Coronary artery (tissue), 2 donors: ENCODE measurements at places on chromosomes 11 and 22.
A peak's percentile ranks its signal among the peaks of the same experiment; 100 is the strongest.

GRCh38 chr11:64864473-64865285 lies 13.7 kb downstream of the EHD1 start:
- peak; percentile 97 for DNase-seq

GRCh38 chr22:48261706-48262105 lies 1499.3 kb downstream of the TBC1D22A start:
- no peak for DNase-seq

GRCh38 chr11:12319461-12319951 lies 57.9 kb upstream of the PARVA start:
- no peak for DNase-seq

- no peak for DNase-seq
These were observed 175.8 kb downstream of the MPPED1 start for GRCh38 chr22:43587574-43587973.

DNA sequence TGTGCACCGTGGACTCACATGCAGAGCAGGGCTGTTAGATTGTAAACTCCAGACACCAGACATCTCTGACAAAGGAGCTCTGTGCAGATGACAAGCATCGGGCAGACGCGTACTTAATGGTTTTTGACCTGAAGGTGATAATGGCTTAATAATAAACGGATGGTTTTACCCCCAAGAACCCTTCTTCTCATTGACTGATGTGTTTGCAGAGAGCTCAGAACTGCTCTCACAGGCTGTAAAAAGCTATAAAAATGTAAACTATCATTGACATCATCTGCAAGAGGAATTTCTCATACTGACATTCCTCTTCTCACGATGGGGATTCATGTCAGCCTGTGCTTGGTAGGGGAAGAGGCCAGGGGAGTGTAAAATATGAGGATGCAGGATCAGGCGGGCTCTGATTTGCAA lies 8.6 kb upstream of the ARHGAP8 start:
- no peak for DNase-seq

GRCh38 chr11:72251614-72252013 lies 7.6 kb upstream of the PHOX2A start:
- no peak for DNase-seq

DNA sequence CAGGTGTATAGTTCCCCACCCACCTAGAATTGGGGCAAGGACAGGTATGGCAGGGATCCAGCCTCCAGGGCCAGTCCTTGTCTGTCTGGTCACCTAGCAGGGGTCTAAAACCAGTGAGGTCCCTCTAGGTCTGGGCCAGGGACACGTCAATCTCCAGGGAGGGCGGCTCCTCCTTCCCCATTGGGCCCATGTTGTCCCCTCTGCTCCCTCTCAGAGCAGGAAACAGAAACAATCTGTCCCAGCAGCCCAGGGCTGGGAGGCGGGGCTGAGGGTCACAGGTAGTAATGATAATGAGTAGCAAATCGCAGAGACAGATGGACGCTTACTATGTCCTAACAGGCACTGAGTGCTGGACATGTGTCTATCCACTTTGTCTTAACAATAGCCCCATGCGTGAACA lies 22.8 kb upstream of the SYT7 start:
- no peak for DNase-seq

DNA sequence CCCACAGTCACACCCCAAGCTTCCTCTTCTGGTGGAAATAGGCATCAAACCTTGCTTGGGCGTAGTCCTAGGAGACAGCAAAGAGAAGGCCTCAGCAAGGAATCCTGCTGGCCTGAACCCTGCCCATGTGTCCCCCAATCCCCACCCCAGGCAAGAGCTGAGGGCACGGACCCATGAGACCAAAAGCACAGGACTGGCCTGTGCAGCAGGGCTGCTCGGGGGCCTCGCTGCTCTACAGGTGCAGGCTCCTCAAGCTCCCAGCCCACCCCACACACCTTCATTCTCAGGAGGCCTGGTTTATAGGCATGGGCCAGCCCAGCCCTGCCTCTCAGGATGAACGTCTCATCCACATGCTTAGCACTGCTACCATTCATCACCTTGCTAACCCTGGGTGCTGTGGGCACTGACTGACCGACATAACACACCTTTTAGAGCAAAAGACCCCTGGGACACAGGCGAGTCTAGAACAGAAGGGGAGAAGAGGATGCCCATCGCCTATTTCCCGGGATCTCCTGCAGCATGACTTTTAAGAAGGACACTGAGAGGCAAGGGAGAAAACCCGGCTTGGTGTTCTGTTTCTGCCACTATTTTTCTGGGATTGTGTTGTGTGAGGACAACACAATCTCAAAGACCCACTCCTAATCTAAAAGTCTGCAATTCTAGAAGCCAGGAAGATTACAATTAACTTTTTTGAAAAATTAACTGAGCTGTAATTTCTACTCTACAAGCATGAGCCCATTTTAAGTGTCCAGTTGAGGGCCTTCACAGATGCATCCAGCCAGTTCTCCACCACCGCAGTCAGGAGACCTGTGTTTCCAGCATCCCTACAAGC lies 15.4 kb downstream of the TCIRG1 start:
- DNase-seq, result no peak

DNA sequence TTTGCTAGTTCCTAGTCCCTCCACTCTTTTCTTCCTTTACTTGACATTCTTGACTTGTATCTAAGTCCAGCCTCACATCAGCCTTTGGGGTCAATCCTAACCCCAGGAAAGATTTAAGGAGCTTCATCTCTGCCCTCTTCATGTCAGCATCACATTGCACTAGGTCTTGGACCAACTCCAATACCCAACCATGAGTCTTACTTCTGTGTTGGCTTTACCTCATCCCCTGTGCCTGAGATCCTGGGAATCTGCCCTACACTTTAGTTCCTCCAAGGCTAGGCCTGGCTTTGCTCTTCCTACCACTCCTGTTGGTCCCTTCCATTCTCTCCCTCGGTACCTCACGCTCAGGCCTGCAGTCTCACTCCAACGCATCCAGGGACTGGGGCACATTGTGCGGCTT lies 117.0 kb downstream of the SLC1A2 start:
- DNase-seq, result no peak

- no peak for DNase-seq
These were observed 19.2 kb downstream of the EMID1 start for GRCh38 chr22:29224859-29225410.

DNA sequence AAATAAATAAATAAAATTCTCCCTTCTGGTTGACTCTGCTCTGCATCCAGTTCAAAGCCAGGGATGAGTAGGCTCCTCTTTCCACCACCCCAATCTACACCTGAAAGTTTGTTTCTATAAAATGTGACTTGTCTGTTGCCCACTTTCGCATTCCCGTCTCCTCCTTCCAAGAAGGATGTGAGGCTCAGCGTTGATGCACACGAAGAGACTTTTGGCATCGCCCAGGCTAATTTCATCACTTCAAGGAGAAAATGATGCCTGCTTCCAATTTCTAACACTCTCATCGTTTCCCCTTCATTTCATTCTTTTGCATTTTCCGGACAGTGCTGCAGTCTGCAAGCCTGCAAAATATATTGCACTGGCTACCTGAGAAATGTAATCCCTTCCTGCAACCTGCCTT lies 3.9 kb downstream of the MPPED1 start:
- no peak for DNase-seq

DNA sequence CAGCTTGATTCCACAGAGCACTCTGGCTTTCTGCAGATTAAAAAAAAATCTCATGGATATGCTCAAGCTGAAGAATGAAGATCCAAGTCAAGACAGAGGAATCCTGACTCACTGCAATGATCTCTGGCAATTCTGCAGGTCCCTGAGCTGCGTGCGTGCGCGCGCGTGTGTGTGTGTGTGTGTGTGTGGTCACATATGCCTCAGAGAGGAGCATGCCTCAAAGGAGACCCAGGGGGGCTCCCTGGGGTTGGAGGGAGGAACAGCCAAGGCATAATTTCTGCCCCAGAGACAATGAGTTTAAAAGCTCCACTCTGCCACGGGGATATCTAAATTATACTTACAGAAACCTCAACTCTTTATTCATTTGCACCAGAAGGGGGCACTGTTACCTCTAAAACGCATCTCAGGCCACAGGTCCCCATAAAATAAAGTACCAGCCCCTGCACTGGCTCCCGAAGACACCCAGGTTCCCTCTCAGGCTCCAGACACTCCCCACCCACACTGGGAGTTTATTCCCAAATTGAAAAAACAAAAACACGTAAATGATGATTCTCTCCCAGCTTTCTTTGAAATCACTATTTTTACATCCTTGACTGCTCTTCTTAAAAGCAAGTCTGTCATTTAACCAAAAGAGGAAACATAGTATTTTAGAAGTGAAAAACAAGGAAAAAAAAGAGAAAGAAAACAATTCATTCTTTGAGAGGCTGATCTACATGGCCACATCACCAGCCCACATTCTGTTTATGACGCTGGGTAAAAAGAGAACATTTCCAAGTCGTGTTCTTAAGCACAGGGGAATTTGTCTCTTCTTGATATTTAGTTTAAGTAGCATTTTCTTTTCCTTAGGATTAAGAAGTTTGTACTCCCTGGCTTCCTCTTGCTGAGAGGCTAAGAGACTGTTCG lies 401.0 kb downstream of the LARGE1 start:
- DNase-seq, result no peak

- DNase-seq, result no peak
These were observed 14.3 kb upstream of the ANKK1 start for GRCh38 chr11:113373306-113373705.

DNA sequence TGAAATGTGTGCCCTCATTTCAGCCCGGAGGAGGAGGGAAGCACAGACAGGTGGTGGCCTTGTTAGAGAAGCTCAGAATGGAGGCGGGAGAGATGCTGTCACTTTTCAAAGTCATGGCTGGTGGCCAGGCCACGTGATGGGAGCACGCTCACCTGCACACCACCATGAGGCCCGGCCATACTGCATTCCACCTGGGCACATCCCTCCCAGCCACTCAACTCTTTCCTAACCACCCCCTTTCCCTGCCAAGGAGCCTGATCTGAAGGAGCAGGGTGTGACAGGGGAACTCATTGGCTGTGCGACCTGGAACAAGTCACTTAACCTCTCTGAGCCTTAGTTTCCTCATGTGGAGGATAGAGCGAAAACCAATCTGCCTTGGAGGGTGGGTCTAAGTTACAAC lies 364.5 kb downstream of the CTTN start:
- DNase-seq, result no peak

DNA sequence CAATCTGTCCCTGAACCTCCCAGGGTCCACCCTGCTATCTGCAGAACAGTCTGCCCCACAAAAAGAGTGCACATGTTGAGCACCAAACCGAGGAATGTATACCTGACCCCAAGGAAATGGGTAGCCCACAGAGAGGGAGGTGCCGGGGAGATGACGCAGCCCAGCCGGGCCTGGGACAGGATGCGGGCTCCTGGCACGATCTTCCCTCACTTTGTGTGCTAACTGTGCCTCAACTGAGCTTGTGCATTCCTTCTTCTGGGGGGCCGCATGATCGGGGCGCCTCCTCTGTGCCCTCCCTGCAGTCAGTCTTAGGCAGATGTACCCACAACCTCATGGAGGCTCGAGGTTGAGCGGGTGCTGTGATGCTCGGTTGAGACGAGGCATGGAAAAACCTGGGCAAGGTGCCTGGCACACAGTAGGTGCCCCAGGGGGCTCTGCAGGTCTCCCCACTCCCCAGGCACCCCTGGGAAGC lies 2.4 kb downstream of the GAS2L1 start:
- DNase-seq, result peak; percentile 76

DNA sequence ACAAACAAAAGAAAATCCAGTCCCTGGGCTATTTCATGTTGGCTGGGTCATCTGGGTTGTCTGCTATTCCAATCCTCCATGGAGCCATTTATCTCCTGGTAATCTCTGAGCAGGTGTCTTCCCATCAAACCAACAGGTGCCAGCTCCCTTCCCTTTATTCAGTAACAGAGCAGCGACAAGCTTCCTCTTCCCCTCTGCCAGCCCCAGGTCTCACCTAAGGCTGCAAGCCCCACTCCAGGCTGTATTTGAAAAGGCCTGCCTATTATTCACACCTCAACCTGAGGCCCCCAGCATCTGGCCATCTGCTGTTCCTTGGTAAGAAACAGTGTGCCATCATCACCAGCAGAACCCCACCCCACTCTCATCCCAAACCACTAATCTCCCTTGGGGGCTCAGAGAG lies 436.2 kb downstream of the BUD13 start:
- peak; percentile 21 for DNase-seq
